Hindlimb muscle (tissue), 1 donor: ENCODE measurements at places on chromosomes 4 and X.

GRCh38 chrX:86028681-86029080, 18.7 kb downstream of the CHM start:
- no peak for DNase-seq

GRCh38 chrX:71095981-71096759, 519 bp downstream of the FOXO4 start:
- peak; percentile 66 for DNase-seq

GRCh38 chr4:6395466-6396228, 76.8 kb downstream of the PPP2R2C start:
- DNase-seq = no peak

DNA sequence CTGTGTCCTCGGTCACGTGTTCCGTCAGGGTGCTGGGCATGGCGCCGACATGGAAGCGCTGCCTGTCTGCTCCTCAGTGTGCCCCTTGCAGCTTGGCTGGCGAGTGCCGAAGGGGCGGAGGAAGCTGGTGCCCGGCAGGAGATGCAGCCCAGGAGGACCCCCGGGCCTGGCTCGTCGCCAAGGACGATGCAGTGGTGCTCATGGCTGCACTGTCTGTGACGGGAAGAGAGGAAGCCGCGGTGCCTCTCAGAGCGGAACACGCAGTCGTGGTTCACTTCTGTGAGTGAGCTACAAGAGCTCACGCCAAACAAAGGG, 38.1 kb downstream of the FGFRL1 start:
- DNase-seq = no peak

- DNase-seq = no peak
Measured at GRCh38 chrX:105567082-105567481, 255.3 kb upstream of the NRK start.

DNA sequence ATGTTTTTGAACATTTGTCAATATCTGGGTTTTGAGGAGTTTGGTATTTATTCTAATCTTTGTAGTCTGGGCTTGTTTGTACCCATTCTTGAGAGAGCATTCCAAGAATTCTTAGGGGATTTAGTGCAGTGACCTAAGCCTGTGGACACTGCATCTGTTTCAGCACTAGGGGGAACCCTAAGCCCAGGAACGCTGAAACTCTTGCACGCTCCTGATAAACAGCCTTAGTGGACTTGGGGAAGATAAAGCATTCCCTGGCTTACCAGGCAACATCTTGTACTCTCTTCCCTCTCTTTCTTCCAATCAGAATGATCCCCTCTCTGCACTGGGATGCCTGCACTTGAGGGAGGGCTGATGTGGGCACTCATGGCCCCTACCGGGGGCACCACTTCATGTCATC, 654.9 kb upstream of the HTR2C start:
- no peak for DNase-seq

DNA sequence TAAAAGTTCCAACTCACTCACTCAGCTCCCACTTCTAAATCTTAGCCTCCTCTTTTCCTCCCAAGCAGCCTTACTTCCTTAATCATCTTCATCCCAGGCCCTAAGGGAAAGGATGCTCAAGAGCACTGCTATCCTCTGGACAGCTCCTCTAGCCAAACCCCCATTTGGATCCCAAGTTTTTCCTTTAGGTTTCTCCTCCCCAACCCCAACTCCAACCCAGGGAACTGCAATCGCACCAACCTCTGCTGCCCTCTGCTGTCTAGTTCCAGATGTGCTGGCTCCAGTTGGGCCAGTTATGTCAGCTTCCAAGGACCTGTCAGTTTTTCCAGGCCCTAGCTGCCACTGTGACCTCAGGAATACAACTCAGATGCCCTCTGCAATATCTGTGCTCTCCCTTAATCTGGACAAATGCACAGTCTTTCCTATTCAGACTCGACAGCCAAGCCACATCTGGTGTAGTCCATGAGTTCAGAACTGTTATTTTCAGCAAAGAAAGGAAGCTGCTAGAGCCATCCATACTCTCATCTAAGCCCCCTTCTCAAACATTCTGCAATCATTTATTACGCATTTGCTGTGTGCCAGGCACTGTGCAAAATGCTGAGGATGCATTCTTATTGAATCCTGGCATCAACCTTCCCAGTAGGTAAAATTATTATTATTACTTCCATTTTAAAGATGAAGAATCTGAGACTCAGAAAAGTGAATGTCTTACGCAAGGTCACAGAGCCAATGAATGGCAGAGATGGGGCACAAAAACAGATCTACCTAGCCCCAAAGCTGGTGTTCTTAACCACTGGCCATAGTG, 12.3 kb upstream of the XPNPEP2 start:
- peak; percentile 69 for DNase-seq

- no peak for DNase-seq
Measured at GRCh38 chr4:177371461-177371860, 61.8 kb downstream of the NEIL3 start.

DNA sequence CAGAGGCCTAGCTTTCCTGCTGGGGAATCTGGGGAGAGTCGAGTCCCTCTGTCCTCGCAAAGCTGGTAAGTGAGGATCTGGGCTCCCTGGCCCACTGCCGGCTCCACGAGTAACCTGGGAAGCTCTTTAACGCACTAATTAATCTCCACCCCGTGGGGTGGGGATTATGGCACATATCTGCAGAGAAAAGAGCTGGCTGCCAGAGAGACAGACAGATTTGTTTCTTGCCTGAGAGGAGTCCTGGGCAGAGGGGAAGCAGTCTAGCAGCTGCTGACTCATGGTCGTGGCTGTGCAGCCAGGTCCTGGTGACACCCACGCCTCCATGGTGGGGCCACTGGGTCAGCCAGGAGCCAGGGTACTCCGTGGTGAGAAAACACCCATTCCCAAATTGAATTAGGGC, 14.0 kb downstream of the SORCS2 start:
- DNase-seq = no peak

DNA sequence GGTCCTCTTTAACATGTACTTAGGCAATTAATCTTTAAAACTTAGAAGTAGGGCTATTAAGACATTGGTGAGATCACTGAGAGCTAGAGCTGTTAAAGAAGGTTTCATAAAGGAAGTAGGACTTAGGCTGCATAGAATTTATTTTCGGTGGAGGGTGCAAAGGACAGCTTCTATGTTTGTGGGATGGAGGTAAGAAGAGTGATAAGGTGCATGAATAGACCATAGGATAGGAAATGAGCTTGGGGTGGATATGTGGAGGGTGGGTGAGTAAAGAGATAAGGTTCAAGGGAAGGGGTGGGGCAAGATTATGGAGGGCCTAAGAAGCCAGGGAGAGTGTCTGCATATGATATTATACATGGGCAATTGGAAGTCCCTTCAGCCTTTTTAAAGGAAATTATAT, 15.9 kb downstream of the RTL9 start:
- DNase-seq = no peak

- DNase-seq = no peak
Measured at GRCh38 chr4:78638337-78639172, 87.0 kb downstream of the ANXA3 start.

DNA sequence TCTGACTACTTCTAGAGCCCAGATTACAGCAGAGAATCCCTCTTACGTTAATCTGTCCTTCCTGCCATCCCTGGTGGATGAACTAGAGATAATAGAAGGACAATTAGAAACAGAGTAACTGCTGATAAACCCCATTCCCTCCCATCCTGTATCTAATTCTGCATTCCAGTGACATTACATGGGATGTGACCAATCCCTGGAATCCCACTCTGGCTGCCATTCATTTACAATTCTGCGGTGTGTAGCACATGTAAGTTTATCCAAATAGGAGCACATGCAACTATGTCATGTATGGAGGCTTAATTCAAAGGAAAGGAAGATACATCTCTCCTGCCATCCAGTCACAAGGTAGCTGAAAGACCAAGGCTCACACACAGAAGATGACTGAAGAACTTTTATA, 339.5 kb downstream of the GPAT3 start:
- DNase-seq = no peak
